Chondrocyte (in vitro differentiated cells): ENCODE measurements at places on chromosomes 5 and 9. TPM values are rescaled to one million over a fixed set of nuclear protein-coding genes. Genes with fewer than 3 reads are reported as not detected.

Gene GLRX
- total RNA-seq = 18.3 to 24.8 TPM (median 21.6 TPM) in 3 replicates

- no peak overlapping the region for H3K27ac ChIP-seq
- H3K36me3 ChIP-seq = no peaks in the 10 kb centered on the region
- H3K27me3 ChIP-seq = no peaks in the 10 kb centered on the region
Measured at GRCh38 chr5:105617436-105618215, 2053.1 kb downstream of the EFNA5 start.

Gene PCDHB14
- 2.7 to 4.9 TPM (median 4.0 TPM) in 3 replicates for total RNA-seq

GRCh38 chr9:116275418-116276195, 122.0 kb downstream of the PAPPA start:
- no peak overlapping the region for H3K4me3 ChIP-seq
- peaks cover 92% of the 10 kb centered on the region for H3K4me1 ChIP-seq
- no peaks in the 10 kb centered on the region for H3K27me3 ChIP-seq
- H3K27ac ChIP-seq = peak overlapping the region; percentile 94
- H3K36me3 ChIP-seq = peaks cover 39% of the 10 kb centered on the region

- DNase-seq = no peak
- peaks cover 80% of the 10 kb centered on the region for H3K4me1 ChIP-seq
- peaks cover 16% of the 10 kb centered on the region for H3K36me3 ChIP-seq
- peak overlapping the region; percentile 98 for H3K27ac ChIP-seq
Measured at GRCh38 chr5:93589829-93590215, 6.8 kb downstream of the NR2F1 start.

- H3K27me3 ChIP-seq = no peaks in the 10 kb centered on the region
- H3K4me3 ChIP-seq = no peak overlapping the region
- H3K27ac ChIP-seq = no peak overlapping the region
- DNase-seq = no peak
- peaks cover 23% of the 10 kb centered on the region for H3K36me3 ChIP-seq
Measured at GRCh38 chr5:9381464-9381863, 164.4 kb downstream of the SEMA5A start.

GRCh38 chr5:55290991-55291390, 16.5 kb downstream of the DHX29 start:
- no peak for DNase-seq
- peaks cover 40% of the 10 kb centered on the region for H3K36me3 ChIP-seq
- no peak overlapping the region for H3K4me3 ChIP-seq
- no peak overlapping the region for H3K27ac ChIP-seq
- H3K27me3 ChIP-seq = no peaks in the 10 kb centered on the region

Gene GRHPR
- total RNA-seq = 84.3 to 101 TPM (median 86.3 TPM) in 3 replicates

Gene FAM221B
- not detected in 3 replicates for total RNA-seq

DNA sequence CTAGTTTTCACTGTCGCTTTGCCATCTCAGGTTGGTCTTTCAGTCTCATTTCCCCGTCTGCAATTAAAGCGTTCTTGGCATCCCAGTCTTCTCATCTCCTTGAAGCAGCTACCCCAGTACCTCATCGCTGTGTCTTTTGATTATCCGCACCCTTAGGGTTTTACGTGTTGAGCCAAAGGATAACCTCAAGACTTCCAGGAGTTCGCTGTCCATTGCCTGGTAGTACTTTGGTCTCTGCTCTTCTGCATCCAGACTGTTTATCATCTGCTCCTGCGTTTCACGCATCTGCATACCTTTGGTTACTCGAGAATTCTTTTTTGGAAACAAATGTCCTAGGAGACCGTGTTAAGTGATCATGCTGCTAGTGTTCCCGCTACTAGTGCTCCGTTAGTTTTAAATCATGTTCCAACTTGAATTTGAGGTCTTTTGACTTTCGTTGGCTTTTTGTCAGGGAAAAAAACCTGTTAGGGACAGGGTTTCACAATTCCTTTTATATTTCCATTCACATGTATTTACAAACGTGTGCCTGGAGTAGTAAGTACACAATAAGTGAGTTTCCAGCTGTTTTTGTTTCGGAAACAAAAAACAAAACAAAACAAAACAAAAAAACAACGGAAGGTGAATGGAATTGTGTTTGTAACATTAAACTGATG, 888 bp downstream of the RABGAP1 start:
- no peaks in the 10 kb centered on the region for H3K27me3 ChIP-seq
- H3K4me3 ChIP-seq = peak overlapping the region; percentile 93
- peak overlapping the region; percentile 94 for H3K27ac ChIP-seq
- H3K4me1 ChIP-seq = peaks cover 57% of the 10 kb centered on the region
- DNase-seq = no peak

Gene SPATA31E1
- total RNA-seq = not detected in 3 replicates

Gene ZNF169
- total RNA-seq = 3.1 to 4.1 TPM (median 3.6 TPM) in 3 replicates

Gene FIBCD1
- total RNA-seq = 6.8 to 81.5 TPM (median 8.3 TPM) in 3 replicates

Gene IL13
- not detected in 3 replicates for total RNA-seq

DNA sequence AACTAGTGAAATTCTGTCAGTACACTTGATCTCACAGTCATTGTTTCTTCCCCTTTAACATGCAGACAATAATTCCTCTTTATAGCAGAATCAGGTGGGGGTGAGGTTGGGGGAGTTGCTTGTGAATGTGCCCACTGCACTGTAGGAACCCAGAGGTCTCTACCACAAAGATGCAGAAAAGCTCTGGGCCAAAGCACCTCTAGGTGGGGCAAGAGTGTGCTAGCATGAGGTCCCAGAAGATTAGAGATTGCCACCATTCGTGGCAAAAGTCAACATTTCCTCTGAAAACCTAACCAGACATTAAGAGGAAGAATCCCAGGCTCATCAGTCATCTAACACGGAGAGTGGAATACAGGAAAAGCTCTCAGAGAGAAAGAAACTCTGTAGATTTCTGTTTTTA, 74.5 kb downstream of the PTCD2 start:
- no peak overlapping the region for H3K27ac ChIP-seq
- H3K27me3 ChIP-seq = no peaks in the 10 kb centered on the region
- H3K4me1 ChIP-seq = peaks cover 49% of the 10 kb centered on the region
- H3K4me3 ChIP-seq = no peak overlapping the region
- no peak for DNase-seq

DNA sequence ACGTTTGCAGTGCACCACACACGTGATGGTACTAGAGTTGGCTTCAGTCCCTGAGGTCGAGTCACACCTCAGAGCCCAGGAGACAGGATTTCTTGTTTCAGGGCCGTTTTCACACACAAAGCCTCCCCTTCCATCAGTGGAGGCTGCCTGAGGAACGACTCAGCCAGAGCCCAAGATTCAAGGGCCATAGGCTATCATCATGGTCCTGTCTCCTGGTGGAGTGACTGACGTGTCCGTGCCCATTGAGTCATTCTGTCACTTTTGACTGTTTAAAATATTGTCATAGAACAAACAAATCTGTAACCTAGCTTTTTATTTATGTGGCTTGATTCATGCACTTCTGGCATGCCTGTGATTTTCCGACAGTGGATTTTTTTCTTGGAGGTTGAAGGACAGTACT, 28.3 kb downstream of the CAMK2A start:
- H3K27ac ChIP-seq = no peak overlapping the region
- H3K36me3 ChIP-seq = no peaks in the 10 kb centered on the region
- no peaks in the 10 kb centered on the region for H3K27me3 ChIP-seq
- no peak for DNase-seq
- H3K4me1 ChIP-seq = peaks cover 18% of the 10 kb centered on the region

- DNase-seq = no peak
- H3K27ac ChIP-seq = no peak overlapping the region
- no peaks in the 10 kb centered on the region for H3K27me3 ChIP-seq
- H3K4me1 ChIP-seq = peaks cover 29% of the 10 kb centered on the region
Measured at GRCh38 chr9:91848146-91848545, 101.9 kb downstream of the ROR2 start.

Gene LCN1
- total RNA-seq = 0.60 TPM in 1 of 3 replicates, not detected in the others

DNA sequence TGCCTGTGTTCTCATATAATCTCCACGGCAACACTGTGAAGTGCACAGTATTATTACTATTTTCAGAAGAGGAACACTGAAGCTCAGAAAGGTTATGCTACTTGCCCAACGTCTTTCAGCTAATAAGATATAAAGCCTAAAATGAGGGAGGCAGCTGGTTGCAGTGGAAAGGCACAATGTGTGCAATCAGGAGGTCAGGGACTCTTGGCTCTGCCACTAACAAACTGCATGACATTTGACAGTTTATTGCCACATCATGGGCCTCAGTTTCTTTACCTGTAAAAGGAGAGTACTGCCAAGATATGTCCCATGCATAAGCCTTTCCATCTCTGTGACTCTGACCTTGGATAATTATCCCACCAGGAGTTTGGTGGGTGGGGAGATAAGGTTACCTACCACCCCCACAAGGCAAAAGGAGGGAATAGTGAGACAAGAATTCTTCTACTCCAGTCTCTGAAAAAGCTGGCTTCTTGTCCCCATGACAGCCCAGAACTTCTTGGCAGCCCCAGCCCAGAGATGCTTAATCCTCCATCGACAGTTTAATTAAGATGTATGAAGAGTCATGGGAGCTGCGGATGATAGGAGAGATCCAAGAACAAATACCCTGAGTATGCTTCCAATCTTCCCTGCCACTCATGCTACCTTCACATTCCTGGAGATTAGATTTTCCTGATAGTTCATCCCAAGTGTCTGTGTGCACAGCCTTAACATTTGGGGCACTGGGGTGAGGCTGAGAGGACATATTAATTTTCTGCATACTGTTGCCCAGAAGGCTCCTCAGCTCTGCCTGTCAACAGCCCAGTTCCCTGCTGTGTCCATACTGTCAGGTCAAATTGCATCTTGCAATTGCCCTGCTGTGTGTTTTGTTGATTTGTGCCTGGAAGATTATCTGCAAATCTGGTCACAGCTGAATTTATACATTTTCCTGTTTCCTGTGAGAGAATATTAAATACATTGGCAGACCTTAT, 271.2 kb downstream of the FAM114A2 start:
- no peak for DNase-seq
- H3K27me3 ChIP-seq = peaks cover 20% of the 10 kb centered on the region
- peaks cover 4% of the 10 kb centered on the region for H3K4me1 ChIP-seq
- no peak overlapping the region for H3K27ac ChIP-seq
- H3K4me3 ChIP-seq = no peak overlapping the region

Gene FAM163B
- not detected in 3 replicates for total RNA-seq

GRCh38 chr5:75361310-75361709, 24.3 kb downstream of the HMGCR start:
- H3K27me3 ChIP-seq = no peaks in the 10 kb centered on the region
- no peaks in the 10 kb centered on the region for H3K4me1 ChIP-seq
- DNase-seq = no peak
- peaks cover 28% of the 10 kb centered on the region for H3K36me3 ChIP-seq
